Hepatic stellate cell (primary cell): ENCODE measurements at places on chromosomes 13 and 19.
A peak's percentile ranks its signal among the peaks of the same experiment; 100 is the strongest.

DNA sequence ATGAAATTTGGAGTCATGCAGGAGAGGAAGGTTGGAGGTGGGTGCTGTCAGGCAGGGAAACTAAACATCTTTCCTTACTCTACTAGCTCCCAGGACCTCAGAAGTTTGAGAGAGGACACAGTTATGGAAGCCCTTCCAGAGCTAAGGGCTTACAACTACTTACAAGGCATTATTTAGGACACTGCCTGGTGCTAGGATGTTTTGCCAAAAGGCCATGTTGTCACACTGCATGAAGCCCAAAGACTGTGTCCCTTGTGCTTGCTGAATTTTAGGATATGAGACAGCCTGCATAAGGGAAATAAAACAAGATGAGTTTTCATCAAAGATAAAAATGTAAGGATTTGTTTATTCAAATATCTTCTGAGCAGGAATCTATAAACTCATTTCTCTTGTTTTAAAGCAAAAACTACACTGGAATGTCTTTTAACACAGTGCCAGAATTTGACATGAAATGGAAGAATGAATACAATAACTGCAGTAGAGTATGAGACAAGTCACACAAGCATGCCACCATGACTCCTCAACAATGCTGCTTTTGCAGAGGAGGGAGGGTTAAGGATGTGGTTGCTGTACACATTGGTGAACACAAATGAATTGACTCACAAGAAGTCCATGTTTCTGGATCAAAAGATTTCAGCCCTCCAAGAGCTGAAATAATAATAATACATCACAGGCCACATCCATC lies 258.4 kb downstream of the SPRY2 start:
- DNase-seq: peak; percentile 14

GRCh38 chr13:27954406-27954851 lies 14.7 kb downstream of the CDX2 start:
- peak; percentile 5 for DNase-seq

GRCh38 chr19:329876-330275 lies 14.7 kb downstream of the MIER2 start:
- DNase-seq: no peak

DNA sequence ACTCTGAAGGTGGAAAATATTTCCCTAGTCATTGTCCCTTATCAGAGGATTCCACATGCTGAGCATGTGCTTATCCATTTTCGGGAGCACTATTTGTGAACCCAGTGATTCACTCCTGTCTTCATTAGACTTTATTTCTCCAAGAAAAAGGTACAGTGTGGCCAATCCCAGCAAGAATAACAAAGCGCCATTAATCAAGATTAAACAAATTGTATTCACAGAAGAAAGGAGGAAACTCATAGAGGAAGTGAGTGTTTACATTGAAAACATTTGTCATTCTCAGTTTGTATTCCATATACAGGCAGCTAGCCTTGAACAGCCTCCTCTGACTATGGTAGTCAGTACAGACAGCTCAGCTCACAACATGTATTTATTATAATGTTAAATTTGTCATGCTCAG lies 1669.9 kb upstream of the SPRY2 start:
- DNase-seq: no peak

DNA sequence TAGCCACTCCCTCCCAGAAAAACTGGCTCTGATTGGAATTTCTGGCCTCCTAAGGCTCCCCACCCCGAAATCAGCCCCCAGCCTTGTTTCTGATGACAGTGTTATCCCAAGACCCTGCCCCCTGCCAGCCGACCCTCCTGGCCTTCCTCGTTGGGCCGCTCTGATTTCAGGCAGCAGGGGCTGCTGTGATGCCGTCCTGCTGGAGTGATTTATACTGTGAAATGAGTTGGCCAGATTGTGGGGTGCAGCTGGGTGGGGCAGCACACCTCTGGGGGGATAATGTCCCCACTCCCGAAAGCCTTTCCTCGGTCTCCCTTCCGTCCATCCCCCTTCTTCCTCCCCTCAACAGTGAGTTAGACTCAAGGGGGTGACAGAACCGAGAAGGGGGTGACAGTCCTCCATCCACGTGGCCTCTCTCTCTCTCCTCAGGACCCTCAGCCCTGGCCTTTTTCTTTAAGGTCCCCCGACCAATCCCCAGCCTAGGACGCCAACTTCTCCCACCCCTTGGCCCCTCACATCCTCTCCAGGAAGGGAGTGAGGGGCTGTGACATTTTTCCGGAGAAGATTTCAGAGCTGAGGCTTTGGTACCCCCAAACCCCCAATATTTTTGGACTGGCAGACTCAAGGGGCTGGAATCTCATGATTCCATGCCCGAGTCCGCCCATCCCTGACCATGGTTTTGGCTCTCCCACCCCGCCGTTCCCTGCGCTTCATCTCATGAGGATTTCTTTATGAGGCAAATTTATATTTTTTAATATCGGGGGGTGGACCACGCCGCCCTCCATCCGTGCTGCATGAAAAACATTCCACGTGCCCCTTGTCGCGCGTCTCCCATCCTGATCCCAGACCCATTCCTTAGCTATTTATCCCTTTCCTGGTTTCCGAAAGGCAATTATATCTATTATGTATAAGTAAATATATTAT lies 6.1 kb downstream of the FOSB start:
- DNase-seq: no peak

GRCh38 chr13:25088562-25089221 lies 7.2 kb upstream of the PABPC3 start:
- no peak for DNase-seq

- peak; percentile 40 for DNase-seq
Observed at GRCh38 chr13:27406178-27406939, 18.1 kb upstream of the GTF3A start.

GRCh38 chr19:50349277-50350057 lies 16.0 kb downstream of the NAPSA start:
- DNase-seq: no peak

DNA sequence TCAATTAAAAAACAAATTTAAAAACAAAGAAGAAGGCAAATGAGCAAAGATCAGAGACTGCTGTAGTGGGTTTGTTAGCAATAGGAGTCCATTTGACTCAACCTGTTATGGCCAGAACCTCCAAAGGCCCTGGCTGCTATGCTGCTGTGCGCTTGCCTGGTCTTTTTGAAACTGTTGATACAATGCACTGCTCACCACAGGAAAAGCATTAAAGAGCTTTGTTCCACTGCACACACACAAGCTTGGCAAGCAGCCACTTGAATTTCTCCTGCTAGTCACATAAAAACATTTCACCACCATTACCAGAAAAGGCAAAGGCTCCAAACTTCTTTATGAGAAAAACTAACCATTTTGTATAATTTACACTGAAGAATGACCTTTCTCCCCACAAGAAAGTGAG lies 132.2 kb downstream of the FREM2 start:
- DNase-seq: no peak

GRCh38 chr19:9251236-9251635 lies 506 bp downstream of the OR7E24 start:
- no peak for DNase-seq

DNA sequence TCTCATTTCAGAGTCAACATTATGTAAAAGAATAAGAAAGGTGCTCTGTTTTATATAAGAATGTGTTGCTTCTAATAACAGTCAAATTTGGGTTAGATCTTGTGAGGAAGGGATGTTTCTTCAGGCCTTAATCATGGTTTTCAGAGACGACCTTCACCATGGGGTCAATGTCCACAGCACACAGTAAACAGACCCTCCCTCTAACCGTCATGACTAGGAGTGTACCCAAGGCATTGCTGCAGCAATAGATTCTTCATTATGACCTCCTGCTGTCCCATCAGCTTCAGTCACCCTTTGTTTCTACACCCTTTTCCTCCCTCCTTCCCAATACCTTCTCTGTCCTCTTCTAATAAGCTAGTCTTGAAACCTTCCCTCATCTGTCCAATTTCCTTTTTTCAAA lies 15.7 kb downstream of the SERPINE3 start:
- DNase-seq: no peak

- no peak for DNase-seq
Observed at GRCh38 chr19:8148410-8149260, 757 bp downstream of the FBN3 start.

- no peak for DNase-seq
Observed at GRCh38 chr13:105798541-105798940, 736.9 kb downstream of the EFNB2 start.

GRCh38 chr13:58302349-58302748 lies 670.8 kb downstream of the PCDH17 start:
- DNase-seq: no peak

DNA sequence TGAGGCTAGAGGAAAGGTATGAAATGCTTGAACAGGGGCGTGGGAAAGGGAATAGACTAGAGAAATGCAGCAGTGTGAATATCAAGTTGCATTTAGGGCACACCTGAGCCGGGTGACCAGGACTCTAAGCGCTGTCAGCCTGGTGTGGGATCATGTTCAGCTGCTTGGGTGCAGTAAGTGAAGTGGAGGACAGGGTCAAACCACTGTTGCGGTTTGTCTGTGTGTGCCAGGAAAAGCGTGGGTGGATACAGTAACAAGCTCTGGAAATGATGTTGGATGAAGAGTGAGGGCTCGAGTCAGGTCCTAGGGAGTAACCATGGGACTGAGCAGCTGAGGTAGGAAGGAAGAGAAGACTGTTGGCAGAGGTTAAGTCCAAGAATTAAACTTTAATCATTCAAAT lies 15.8 kb downstream of the DGKH start:
- no peak for DNase-seq

GRCh38 chr19:5935473-5936291 lies 21.6 kb downstream of the CAPS start:
- DNase-seq: no peak

DNA sequence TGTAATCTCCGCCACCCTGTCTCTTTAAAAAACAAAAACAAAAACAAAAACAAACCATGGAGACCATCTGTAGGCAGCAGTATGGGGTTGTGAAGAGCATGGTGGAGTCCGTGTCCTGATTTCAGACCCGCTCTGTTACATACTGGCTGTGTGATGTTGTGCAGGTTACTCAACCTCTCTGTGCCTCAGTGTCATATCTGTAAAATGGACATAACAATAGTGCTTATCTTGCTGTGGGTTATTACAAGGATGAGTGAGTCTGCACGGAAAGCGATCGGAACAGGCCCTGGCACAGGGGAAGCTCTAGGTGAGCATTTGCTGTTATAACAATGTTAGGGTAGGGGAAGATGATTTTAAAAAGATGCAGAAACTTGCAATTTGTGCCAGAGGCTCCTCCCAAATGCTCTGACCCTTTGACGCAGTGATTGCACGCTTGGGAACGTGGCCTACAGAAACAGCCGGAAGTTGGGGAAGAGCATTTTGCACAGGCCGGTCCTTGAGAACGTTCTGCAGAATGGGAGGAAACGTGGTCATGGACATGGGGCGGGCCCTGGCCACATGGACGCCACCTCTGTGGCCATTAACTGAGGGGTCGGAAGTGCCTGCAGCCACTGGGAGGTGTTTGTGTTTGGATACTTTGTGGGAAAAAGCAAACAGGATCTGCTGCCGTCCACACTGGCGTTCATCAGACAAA lies 15.7 kb upstream of the SELENOW start:
- no peak for DNase-seq

GRCh38 chr19:53878776-53879139 lies 3.2 kb upstream of the PRKCG start:
- DNase-seq: no peak

DNA sequence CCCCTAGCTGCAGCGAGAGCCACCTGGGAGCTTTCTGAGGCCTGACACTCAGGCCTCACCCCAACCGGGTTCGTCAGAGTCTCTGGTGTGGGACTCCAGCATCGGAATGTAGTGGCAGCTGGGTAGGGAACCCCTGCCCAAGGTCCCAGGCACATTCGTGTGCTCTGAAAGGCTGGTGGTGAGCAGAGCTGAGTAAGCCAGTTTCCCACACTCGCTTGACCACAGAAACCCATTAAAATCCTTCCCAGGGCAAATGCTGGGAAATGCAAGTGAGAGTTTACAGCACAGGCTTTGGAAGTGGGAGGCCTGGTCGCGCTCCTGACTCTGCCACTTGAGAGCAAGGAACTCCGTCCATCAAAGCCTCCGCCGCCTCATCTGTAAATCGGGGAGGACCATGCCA lies 4.2 kb downstream of the TRAPPC6A start:
- no peak for DNase-seq

DNA sequence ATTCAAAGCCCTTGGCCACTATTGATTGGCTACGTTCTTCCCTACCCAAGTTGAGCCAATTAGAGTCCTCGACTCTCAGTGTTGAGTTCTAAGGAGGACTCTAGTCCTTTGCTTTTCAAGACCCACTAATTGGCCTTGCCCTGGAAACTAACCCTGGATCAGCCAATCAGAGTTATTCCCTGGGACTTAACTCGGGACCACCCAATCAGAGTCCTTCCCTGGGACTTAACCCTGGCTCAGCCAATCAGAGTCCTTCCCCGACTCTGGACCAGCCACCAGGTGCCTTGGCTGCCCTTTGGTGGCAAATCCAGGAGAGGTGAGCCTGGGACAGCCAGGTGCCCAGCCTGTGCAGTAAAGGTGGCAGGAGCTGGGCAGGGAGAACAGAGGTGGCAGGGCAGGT lies 28.7 kb downstream of the ATP8B3 start:
- DNase-seq: no peak

DNA sequence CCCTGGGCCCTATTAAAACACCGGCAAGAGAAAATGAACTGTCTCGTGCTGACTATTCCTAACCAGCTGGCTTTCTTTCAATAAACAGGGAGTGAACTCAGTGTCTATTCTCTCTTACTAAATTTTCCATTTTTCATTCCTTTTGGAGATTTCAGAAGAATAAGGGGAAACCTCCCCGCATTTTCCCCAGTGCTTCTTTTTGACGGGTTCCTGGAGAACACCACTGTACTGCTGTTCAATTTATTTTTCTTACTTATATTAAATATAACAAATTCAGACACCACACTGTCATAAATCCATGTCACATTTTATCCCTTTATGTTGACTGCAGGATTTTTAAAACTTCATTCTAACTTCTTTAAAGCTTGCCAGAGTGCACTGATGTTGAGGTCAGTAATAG lies 75.8 kb downstream of the DCLK1 start:
- no peak for DNase-seq

DNA sequence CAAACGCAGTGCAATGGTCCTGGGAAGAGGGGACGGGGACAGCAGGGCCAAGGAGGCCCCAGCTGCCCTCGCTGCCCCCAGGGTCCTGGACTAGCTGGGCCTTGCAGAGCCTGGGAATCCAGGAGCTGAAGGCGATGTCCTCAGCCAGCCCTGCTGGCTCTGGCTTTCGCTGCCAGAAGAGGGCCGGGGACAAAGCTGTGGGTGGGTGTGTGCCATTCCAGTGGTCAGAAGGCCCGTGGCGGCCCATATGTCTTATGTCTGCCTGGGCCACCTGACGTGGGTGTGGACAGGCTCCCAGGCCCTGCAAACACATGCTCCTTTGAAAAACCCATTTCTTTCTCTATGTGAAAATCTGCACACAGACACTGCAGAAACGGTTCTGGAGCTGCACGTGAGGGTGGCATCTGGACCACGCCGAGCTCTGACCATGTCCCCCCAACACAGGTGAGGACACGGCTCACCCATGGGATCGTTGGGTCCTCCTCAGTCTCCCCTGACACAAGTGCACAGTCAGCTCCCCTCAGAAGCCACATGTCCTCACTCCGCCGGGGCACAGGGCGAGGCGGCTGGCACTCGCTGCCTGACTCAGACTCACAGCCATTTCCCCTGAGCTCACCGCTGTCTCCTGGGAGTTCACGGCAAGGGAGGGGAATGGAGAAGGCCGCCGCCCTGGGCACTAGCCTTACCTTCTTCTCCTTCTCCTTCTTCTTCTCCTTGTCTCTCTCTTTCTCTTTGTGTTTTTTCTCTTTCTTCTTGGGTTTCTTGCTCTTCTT lies 16.9 kb downstream of the IZUMO4 start:
- DNase-seq: peak; percentile 41
